HCEC 1CT (cell line): ENCODE measurements at places on chromosomes 5 and 9.

DNA sequence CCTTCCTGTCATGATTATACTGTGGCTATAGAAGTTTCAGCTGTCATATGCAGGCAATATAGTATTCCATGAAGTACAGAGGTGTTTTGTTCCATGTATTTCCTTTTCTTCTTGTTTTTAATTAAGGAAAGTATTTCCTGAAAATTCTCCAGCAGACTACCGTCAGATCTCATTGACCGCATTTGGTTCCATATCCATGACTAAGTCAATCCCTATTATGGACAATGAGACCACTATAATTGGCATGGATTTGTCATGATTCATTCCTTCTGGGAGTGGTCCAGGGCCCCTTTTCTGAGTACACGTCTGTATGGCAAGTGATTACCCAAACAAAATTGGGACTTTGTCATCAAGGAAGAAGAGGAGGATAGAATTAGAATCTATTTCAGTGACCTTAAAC lies 283.2 kb upstream of the CLINT1 start:
- no peak for DNase-seq

DNA sequence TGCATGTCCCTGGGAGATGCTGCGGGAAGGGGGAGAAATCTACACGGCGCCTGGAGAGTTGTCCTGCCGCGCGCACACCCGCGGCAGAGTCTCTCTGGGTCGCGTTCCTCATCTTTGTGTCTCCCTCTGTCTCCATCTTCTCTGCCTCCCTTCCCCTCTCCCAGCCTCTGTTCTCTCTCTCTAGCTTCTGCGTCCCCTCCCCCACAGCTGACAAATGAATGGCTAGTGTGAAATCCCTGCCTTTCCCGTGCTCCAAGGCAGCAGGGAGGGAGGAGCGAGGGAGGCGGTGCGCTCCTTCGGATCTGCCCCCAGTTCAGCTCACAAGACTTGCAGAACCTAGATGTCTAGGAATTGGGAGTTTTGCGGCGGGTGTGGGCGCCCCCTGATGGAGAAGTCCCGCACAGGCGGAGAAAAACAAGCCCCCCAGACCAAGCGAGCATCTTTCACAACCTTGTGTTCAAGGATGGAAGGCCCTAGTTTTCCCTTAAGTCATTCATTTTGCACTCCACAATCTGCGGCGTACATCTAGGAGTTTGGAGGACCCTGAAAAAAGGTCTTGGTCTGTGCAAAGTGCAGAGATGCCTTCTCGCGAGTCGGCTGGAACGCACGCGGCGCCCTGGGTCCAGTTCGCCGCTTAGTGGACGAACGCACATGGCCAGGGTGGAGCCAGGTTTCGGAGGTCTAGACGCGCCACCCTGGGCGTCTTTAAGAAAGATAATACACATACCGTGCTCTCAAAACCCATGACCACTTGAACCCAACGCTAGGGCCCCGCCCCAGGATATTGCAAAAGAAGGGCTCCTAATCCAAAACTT lies 2.0 kb downstream of the VCAN start:
- DNase-seq = peak; percentile 97

DNA sequence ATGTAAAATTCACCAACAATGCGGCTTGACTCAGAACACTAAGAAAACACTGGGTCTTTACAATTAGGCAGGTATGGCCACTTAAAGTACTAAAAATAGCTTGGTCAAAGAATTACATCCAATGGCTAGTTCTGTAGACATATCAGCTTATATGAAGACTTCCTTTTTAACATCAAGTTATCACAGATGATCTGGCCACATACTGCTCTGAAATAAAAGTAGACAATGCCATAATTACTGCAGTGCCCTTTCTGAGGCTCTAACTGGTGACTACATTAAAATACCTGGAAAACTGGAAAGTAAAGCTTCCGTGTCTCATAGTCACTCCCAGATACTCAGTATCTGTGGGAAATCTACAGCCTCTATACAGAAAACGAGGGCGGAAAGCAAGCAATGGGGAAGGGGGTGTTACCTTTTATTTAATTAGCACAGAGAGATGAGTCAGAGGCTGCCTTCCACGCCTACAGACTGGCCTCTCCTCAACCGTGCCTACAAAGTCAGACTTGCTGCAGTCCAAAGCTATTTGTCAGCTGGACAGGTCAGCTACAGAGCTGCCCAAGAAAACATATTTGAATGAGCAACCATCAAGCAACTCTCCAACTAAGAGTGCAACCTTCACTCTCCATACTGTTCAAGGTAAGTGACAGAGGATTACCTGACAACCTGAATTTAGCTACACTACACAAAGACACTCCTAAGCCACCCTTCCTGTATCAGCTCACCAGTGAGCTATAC lies 8.7 kb downstream of the SERINC5 start:
- DNase-seq = peak; percentile 94

GRCh38 chr5:177008716-177009115 lies 2.1 kb upstream of the UIMC1 start:
- DNase-seq = peak; percentile 1

DNA sequence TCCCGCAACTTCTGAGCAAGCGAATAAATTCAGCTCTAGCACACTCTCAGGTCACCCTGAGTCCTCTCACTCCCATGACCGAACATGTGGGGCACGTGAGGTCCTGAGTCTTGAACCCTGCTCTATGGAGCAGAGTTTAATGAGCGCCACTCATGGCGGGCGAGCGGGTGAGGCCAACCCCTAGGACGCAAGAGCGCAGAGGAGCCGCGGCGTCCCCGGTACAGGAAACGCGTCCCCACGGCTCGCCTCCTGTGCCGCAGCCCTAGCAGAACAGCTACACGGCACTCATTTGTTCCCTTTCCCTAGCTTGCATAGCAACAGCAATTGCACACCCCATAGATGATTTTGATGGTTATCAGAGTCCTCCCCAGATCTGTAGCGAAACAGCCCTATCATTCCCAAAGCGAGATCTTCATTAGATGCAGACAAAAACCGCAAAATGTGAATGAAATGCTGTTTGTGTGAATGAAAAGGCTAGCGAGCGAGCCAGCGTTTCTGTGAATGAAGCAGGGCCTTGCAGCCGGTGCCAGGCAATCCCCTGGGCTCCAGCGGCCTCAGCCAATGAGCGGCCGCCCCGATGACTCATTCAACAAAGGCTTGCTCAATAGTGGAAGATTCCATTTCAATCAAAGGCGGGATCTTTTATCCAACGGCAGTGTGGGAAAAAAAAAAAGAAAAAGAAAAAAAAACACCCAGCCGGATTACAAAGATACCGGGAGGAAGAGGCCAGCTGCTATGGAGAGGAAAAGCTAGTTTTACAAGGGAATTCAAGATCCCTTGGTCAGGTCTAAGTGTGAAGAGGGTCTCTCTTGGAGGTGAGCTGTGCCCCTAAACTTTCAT lies 1.5 kb upstream of the SHC3 start:
- DNase-seq = peak; percentile 98

GRCh38 chr9:37836386-37836785 lies 35.8 kb downstream of the DCAF10 start:
- no peak for DNase-seq
